AG10803 (cell line): ENCODE measurements at places on chromosomes 3 and 15.

GRCh38 chr15:85128621-85129020, 147.0 kb downstream of the PDE8A start:
- DNase-seq: peak; percentile 28

DNA sequence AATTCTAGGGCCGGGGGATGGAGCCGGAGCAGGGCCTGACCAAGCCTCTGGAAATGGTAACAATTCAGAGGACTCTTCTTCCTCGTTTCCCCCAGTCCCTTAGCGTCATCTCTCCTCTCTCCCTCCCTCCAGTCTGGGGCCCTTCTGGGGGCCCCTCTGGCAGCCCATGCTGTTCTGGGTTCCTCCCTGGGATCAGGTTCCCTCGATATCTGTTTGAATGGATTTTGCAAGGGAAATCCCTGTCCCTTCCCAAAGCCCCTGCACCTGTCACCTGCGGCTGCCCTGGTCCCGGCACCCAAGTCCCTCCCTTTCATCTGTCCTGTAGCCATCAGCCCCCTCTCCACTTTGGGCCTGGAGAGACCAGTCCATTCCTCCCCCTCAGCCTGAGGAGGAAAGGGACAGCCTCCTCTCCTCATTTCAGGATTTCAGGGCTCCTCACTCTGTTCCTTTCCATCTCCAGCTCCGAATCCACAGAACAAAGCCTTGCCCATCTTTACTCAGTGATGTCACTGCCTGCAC, 1.7 kb upstream of the PLCB2 start:
- no peak for DNase-seq

- DNase-seq: no peak
Observed at GRCh38 chr15:38849046-38849445, 284.4 kb upstream of the RASGRP1 start.

DNA sequence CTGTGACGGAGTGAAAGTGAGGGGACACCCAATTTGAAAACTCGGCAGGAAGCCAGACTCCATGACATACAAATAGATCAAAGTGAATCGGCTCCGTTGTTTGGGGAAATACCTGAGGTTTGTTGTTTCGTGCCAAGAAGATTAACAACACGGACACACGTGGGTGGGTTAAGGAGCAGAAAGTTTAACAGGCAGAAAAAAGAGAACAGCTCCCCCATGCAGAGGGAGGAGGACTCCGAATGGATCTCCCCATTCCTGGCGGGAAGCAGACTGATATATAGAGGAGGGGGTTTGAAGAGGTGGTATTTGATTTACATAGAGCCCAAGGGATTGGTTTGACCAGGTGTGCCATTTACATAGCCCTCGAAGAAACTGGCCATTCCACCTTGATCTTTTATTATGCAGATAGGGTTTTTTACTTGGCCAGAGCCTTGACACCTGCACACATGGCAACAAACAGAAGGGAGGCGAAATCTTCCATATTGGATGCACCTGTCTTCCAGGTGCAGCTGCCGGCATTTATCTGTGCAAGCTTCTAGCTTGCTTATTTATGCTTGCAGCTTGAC, 4.8 kb upstream of the SACM1L start:
- DNase-seq: no peak

DNA sequence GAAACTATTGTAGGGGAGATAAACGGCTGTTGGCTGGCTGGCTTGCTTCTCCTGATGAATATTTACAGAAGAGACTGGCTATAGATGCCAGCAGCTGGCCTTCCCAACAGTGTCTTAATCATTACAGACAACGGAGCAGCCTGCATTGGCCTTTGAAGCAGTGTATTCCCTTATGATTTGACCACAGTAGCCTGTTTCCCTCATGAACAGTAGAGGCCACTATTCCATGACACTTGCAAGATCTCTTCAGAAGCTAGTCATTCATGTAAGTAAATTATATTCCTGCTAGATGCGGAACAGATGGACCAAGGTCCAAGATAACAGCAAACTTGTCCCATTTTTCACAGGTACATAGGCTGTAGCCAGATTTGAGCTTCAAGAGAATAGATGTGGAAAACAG, 47.3 kb downstream of the TMCO5A start:
- peak; percentile 53 for DNase-seq

DNA sequence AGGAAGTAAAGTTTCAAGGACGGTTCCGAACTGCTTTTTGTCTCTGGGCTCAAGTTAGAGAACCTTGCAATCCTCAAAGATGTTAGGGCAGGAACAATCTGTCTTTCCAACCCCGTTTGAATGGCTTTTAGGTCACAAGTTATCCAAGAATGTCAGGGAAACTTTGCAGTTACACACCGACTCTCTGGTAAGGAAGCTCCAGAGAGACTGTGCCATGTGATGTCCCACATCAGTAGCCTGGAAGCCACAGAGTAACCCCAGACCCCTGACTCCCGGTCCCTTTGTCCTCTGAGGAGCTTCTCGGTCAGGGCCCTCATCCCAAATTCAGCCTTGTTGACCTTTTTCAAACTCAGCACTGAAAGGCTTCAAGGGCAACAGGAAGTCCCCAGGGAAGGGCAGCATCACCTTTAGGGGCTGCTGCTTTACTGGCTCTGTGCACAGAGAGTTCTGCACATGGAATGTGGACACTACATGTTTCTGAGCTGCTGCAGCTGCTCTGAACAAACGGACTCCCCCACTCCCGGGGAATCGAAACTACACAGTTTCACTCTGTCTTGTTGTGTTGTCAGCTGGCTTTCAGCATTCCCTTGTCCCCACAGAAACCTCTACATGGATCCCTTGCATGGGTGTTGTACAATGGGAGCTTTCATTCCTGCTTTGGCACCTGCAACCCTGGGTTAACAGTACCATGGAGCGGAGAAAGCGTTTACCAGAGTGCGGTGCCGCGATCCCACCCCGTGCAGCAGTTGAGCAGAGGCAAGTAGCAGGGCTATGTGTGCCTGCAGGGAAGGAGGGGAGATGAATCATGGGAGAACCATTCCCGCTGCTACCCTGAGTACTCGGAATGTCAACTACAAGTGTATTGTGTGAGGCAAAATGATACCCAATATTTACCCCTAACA, 408.2 kb upstream of the THBS1 start:
- peak; percentile 76 for DNase-seq

GRCh38 chr3:377158-377561, 180.6 kb downstream of the CHL1 start:
- peak; percentile 13 for DNase-seq

- DNase-seq: no peak
Observed at GRCh38 chr15:72685301-72685924, 569 bp downstream of the HIGD2B start.

- peak; percentile 50 for DNase-seq
Observed at GRCh38 chr3:194130807-194131589, 5.0 kb upstream of the HES1 start.
